ENCODE measurements at places on chromosomes 11 and 22.

GRCh38 chr22:26435327-26436093, 6.5 kb downstream of the ASPHD2 start:
- no peak for DNase-seq

DNA sequence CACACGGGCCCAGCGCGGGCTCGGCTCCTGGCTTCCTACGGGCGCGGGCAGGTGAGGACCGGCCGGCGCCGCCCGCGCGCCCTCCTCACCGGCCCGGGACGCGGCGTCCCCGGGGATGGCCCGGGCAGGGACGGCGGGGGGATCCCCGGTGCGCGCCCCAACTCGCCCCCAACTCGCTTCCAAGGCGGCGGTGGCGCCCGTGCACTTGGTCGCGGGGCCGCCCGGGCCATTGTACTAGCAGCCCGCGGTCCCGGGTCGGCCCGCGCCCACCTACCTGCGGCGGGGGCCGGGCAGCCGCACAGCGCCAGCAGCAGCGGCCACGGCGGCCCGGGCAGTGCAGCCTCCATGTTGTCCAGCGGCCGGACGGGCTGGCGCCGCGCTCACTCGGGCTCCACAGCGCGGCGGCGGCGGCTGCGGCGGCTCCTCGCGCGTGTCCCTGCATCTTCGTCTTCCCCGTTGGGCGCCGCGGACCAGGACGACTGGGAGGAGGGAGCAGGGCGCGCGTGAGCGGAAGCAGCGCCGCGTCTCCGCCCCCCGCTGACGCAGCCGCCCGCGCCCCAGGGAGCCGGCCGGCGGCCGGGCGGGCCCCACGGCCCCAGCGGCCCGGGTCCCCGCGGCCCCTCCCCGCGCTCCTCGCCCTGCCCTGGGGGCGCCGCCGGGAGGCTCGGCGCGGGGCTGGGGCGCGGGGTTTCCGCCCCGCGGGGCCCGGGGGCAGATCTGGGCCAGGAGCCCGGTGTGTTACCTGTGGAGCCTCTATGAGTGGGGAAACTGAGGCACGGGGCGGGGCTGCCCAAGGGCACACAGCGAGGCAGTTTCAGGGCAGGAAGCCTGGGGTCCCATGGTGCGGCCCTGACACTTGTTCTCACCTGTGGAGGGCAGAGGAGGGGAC, 159.3 kb upstream of the GRK3 start:
- peak; percentile 78 for DNase-seq

DNA sequence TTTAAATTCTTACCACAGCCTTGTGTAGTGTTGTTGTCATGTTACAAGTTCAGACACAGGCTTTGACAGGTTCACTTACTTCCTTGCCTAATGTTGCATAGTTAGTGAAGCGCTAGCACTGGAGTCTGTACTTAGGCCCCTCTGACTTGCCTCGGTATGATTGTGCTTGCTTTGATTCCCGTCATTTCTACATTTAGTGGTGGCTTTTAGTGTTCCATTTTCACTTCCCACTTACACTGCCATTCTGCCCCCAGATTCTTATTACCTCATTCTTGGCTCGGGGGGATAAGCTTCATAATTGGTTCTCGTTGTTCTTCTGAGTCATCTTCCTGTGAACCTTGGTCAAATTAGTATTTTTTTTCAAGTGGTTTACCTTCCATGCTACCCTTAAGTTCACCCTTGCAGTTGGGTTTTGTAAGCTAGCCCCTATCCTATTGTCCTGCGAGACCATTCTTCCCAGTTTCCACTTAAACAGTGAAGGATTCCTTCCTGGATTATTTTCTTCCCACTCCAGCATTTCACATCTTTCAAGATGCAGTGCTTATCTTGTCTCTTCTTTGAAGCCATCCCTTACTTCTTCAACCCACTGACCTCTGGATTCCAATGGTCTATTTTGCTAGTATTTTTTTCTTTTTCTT, 68.7 kb downstream of the DDX10 start:
- DNase-seq: no peak

DNA sequence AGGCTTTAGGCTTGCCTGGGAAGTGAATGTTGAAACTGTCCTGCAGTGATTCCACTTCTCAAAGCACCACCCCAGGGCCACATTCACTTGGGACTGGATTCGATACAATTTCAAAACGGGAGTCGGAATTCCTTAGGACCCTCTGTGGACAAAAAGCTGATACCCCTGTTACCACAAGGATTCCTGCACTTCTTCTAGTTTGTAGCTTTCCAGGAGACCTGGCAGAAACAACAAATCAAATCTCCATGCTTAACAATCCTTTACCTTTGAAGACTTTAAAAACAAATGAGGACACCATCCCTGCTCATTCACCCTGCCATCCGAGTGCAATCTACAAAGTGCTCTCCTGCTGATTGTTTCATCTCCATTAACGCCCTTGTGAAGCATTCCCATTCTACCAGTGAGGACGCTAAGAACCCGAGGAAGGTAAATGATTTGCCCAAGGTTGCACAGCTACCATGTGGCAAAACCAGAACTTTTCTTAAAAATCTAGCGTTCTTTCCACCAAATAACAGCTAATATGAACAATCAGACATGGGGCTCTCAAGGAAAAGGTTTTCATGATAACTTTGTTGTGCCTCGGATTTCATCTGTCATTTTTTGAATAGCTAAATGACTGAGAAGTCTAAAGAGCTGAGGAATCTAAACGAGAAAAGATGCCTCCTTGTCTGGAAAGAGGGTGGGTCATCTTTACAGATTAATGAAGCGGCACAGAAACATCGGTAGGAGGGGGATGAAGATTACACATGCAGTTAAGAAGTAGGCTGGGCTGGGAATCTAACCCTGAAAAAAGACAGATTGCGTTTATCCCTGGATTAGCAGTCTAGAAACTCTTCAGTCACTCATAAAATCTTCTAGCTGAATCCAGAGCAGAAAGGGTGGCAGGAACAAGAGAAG, 720 bp upstream of the MPZL2 start:
- DNase-seq: no peak

- peak; percentile 68 for DNase-seq
Measured at GRCh38 chr22:46115755-46116490, 34.4 kb upstream of the PPARA start.

DNA sequence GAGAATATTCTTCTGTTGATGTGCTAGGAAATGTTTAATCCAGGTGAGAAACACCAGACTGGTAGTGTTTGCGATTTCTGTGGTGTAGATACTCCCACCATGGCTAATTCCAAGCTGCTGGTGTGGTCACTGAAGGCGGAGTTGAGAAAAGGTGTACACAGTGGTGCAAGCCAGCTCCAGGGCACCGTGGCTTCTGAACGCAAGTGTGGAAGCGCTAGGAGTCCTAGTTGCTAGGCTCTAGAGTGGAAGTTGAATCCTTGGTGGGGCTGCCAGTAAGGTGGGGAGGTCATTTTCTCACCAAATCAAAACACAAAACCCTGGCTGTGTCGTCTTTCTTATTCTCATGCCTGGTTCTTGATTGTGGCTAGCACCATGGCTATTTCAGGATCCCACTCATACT, 61.6 kb downstream of the ZBTB16 start:
- no peak for DNase-seq

DNA sequence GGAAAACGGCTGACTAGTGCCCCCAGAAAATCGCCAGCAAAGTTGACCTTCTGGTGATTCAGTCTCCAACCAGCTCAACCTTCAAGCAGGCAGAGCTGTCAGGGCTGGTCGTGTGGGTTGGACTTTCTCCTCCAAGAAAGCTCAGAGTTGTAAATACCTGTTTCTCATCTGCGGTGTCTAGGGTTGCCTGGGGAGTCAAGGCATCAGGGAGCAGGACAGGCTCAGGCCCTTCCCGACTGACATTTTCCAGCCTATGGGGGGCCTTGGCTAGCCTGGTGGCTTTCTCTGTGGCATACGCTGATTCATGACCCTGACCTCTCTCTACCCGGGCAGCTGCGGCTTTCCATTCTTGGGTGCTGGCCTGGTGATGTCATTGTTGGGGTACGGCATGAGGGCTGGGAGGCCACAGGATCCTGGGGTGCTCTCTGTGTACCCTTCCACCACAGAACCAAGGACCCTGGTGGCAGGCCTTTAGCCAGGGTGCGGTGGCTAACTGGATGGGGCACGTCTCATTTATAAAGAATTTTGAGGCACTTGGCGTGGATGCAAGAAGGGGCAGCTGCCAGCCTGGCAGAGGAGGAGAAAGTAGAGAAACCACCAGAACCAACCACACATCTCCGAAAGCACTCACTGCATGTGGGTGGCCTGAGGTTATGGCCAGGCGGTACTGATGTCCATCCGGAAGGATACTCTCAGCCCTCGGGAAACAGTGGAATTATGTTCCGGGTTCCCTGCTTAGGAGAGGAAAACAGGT, 64.9 kb downstream of the BCR start:
- no peak for DNase-seq

DNA sequence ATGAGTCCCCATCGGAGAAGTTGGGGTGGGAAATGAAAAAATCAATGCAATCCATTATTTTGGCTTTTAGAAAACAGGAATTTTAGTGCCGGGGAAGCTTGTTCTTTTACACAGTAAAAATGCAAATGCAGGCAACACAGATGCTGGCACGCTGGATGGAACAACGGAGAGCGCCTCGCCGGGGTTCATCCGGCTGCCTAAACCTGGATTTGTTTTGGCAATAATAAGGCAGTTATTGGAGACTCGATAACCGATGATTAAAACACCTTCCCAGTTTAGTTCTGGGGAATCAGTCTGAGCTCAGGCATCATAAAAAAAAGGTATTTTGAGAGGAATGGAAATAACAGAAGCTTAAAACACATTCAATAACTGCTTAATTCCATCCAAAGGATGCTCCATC, 2.9 kb downstream of the DSCAML1 start:
- no peak for DNase-seq

Measured in ovary (tissue), 10 donors.